GM12891 (cell line): ENCODE measurements at places on chromosomes 5 and 9.
A peak's percentile ranks its signal among the peaks of the same experiment; 100 is the strongest.

- no peak for DNase-seq
Observed at GRCh38 chr5:36441280-36441679, 139.6 kb upstream of the RANBP3L start.

- DNase-seq: peak; percentile 21
Observed at GRCh38 chr9:130713286-130713960, 19.8 kb downstream of the EXOSC2 start.

GRCh38 chr5:177468685-177469628 lies 4.5 kb downstream of the DBN1 start:
- DNase-seq: no peak

- DNase-seq: no peak
Observed at GRCh38 chr5:176535101-176535663, 2.0 kb downstream of the RNF44 start.

- DNase-seq: no peak
Observed at GRCh38 chr5:14155075-14155474, 11.9 kb downstream of the TRIO start.

DNA sequence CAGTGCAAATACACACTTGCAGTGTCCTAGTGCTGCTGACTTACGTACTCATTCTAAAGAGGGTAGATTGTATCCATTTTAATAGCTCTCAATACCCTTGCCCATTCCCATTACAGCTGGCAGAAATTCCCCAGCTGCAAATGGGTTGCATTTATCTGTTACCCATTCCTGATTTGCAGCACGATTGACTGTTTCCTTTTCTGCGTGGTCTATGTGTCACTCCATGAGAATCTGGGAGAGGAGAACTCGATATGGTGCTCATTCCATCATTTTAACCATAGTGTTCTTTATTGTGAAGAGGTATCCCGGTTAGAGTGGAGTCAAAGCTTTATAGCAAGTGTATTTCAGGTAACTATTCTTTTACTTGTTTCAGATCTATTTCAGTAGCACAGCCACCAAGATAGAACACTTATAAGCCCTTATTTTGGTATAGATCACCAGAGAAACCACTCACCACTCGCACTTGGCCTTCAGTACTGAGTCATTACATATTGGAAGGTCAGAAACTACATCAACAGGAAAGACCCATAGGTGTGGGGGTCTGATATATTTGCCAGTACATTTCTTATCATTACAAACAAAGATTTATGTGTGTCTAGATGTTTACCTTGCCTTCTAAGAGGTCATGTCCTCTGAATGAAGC lies 139.5 kb downstream of the MUSK start:
- DNase-seq: no peak

GRCh38 chr5:178423431-178423830 lies 166.8 kb downstream of the COL23A1 start:
- no peak for DNase-seq

DNA sequence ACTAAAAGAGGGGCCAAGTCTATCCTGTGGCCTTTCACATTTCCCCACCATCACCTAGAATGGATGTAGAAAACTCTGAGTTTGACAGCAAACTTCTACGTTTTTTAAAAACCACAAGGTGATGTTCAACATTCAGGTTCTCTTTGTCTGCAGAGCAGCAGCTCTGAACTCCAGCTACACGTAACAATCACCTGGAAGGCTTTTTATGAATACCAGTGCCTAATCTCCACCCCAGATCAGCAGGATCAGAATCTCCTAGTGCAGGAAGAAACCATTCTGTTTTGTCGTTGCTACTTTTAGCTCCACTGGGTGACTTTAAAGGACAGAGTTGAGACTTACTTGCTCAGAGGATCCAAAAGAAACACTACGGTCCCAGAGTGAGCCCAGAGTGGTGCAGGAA lies 44.3 kb downstream of the EPB41L4A start:
- no peak for DNase-seq

- no peak for DNase-seq
Observed at GRCh38 chr5:115530426-115530825, 14.1 kb downstream of the FEM1C start.

DNA sequence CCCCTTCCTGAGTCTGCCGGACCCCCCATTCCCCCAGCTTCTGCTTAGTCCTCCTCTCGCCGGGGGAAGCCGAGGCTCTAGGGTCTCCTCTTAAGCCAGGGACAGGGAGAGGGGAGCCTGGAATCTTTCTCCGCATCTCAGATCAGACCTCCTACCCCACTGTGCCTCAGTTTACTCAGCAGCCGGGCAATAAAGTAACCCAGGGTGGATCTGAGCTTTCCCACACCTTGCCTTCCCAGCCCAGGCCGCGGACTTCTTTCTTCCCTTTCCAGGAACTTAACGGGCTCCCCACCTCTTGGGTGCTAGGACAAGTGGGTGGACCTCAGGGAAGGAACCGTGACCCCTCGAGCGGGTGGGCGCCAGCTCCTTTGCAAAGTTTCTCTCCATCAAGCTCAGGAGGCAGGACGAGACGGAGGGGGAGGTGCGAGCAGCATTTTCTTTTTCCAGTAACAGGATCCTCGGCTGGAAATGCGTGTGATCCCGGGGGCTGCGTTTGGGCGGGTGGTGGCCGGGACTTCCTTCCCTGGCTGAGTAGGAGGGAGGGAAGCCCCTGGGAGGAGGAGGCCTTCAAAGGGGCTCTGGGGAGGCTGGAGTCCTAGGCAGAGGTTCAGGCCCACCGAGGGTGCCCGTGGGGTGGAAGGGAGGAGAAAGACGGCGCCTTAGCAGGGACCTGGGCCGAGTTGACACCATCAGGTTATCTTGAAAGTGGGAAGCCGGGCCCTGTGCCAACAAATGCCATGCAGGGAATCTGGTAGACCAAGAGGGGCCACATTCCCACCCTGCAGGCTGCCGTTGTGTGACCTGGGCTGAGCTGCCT lies 795 bp downstream of the DAB2IP start:
- DNase-seq: no peak
